HS-5 (cell line): ENCODE measurements at places on chromosomes 4 and X.

DNA sequence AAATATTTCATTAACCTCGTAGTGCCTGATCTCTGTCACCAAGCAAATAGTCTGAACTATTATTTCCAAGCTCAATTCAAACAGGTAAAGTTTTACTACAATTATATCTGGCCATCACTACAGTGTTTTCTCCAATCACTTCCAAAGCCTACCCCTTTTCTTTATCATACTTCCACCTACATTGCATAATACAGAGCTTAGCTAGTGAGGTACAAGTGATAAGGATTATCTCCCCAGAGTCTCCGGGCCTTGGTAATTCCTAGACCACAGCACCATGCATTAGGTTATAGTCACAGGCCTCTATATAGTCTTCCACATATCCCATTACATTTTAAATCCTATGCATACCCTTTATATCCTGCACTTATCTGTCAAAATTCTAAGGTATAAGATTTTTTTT, 154.2 kb downstream of the SNCA start:
- no peak for DNase-seq

- no peak for DNase-seq
Measured at GRCh38 chr4:113088050-113088449, 38.6 kb downstream of the ANK2 start.

DNA sequence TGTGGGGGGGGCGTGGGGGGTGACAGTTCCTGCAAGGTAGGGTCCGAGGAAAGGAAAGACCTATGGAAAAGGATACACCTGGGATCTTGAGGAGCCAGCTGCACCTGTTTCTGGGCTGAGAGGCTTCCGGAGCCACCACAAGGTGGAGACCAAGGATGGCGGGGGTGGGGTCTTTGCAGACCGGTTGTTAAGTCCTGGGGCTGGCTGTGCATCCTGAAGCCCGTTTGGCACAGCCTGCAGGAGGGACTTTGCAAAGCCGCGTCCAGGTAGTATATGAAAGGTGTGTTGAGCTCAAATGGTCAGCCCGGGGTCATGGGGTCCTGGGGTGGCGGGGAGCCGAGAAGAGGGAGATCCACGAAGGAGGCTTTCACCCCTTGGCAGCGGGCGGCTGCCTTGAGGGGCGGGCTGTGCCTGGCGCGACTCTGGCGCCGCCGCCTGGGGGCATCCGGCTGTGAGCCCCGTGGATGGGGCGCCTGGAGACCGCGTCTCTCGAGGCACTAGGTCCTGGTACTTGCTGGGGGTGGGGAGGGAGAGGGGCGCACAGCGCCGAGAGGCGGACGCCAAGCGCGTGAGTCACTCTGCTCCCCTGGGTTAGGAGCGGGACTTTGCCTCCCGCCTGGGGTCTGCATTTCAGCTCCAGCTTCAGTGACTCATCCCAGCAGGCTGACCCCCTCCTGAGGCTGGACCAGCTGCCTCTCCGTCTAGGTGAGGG, 58.2 kb upstream of the DYNLT3 start:
- no peak for DNase-seq

GRCh38 chr4:112514647-112515197, 1.3 kb downstream of the NEUROG2 start:
- DNase-seq, result no peak

- no peak for DNase-seq
Measured at GRCh38 chr4:10898072-10898471, 213.5 kb upstream of the CLNK start.

DNA sequence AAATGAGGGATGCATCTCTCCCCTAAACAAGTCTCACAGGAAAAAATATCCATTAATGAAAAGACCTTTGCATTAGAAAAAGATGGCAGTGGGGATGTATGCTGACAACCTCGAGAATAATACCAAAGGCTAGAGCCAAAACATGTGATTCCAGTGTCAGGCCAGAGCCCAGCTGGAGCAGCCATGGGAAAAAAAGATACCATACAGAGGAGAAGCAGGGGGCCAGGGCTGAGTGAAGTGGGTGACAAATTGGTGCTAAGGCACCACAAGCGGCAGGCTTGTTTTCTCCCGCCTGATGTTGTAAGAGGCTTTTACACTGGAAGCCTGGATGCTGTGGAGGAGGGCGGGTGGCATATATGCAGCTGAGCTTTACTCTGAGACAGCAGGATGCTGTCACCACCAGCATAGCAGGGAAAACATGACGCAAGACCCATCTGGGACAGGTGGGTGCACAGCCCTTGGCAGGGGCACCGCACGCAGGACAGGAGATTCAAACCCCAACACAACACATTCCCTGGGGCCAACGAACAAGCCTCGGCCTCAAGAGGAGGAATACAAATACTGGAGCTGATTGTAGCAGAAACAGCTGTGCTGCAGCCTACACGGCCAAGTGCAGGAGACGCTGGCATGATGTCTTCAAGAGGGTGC, 91.9 kb downstream of the TSPAN5 start:
- no peak for DNase-seq

- no peak for DNase-seq
Measured at GRCh38 chrX:17976955-17977354, 115.9 kb upstream of the RAI2 start.

- DNase-seq, result no peak
Measured at GRCh38 chrX:32987142-32987541, 224.2 kb downstream of the DMD start.

DNA sequence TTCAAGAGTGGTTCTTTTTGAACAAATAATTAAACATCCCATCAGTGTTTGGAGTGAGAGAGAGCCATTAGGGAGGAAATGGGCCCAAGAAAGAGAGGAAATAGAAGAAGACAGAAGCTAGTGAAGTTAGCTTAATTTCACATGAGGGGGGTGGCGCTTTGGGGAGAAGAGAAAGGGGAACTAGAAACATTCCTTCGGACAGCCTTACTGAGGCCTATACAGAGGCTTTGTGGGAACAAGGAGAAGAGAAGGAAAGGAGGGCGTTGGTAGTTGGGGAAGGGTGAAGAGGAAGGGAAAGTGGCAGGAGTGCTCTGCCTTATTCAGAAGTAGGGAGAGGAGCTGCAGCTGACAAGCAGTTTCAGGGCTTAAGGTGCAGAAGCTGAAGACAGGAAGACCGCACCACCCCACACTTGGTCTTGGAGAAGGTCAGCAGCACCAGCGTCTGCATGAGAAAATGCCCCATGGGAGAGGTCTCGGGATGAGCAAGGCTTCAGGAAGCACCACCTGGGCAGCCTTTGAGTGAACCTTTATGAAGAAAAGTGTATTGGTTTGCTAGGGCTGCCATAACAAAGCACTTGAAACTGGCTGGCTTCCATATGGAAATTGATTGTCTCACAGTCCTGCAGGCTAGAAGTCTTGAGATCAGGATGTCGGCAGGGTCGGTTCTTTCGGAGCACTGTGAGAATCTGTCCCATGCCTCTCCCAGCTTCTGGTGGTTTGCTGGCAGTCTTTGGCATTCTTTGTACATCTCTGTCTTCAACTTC, 85.1 kb downstream of the KIT start:
- no peak for DNase-seq

GRCh38 chr4:87680271-87680670, 30.2 kb downstream of the DMP1 start:
- no peak for DNase-seq

DNA sequence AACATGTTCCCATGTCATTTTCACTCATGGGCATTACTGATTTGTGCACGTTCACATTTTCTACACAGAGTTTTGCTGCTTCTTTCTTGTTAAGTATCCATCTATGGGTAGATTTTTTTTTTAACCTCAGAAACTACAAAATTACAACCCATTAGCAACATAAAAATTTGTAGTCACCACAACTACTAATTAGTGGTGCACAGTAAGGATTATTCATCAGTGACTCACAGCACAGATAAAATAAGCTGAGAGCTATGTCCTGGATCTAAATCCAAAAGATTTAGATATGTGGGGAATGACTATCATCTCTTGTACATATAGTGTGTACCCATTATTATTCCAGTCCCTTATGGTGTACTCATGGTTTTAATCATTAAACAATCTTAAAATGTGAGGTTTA, 19.7 kb upstream of the AMELX start:
- no peak for DNase-seq

GRCh38 chr4:54915276-54915675, 210.1 kb downstream of the KDR start:
- DNase-seq, result no peak

DNA sequence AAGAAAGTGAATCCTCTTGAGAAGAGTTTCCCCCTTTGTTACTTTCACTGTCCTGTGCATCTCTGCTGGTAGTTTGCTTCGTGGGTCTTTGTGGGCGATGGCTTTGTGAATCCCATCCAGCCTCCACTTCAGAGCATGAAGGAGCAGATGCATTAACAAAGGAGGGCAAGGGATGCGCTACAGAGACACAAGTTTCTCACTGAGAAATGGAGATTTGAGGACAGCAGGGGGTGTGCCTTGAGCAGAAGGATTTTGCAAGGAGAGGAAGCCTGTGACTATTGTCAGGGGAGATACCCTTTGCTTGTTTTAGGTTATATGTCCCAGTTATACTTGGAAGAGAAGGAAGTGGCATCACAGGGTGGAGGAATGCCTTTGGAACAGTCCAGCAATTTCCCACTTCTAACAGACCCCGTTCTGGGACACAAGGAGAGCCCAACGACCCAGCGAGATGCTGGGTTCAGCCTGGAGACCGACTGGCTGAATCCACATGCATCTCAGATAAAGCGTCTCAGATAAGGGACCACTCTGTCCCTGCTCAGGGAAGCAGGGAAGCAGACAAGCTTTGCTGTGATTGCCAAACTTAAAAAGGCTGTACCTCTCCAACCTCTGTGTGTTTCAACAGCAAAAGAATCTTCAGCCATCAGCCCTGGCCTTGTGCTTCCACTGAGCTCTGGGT, 314.6 kb upstream of the GATB start:
- DNase-seq, result no peak

- no peak for DNase-seq
Measured at GRCh38 chr4:107349266-107349665, 313.2 kb upstream of the DKK2 start.

DNA sequence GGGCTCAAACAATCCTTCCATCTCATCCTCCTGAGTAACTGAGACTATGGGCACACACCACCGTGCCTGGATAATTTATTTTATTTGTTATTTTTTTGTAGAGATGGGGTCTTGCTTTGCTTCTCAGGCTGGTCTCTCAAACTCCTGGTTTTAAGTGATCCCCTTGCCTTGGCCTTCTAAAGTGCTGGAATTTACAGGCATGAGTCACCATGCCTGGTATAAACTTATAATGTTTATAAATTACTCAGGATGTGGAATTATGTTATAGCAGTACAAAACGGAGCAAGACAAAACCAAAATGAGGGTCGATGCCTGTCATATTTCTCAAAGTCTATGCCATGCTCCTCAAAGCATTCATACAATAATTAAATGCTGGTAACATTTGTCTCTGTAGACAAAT, 29.8 kb upstream of the TEX13C start:
- DNase-seq, result no peak

GRCh38 chr4:100511896-100512295, 5.9 kb downstream of the EMCN start:
- DNase-seq, result no peak

DNA sequence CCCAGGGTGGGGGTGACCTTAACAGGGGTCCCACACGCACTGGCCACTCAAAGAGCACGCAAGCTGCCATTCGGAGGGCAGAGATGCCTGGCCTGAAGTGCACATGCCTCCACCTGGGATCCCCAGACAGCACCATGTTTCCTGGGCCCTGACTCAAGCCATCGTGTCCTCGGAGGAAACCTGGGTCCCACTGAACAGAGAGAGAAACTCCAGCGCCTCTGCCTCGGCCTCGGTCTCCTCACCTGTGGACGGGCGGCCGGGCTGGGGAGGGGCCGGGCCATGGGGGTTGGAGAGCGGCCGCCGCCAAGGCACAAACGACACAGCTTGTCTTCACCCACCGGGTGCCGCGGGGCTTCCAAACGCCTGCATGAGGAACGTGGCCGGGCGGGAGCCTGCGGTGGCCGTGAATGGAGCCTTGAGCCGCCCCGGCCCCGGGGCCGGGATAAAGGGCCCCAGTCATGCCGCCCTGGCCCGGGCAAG, 30.0 kb upstream of the FGFR3 start:
- no peak for DNase-seq

- no peak for DNase-seq
Measured at GRCh38 chr4:152581536-152582160, 45.8 kb upstream of the FBXW7 start.

DNA sequence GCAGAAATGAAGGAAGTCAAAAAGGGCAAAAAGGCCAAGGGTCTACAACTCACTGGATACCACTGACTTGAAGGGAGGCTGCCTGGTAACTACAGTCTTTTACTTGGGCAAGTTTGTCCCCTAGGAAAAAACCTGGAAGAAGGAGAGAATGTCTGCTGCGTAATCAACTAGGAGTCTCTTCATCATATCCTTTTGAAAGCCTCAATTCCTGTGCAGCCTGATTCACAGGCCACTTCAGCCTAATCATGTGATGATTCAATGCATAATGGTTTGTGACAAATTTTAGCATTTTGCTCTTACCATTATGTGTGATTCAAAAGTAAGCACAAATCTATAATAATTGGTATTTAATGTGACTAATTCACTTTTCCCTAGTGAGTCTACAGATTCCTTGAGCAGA, 273.6 kb downstream of the FRMPD4 start:
- DNase-seq, result no peak

DNA sequence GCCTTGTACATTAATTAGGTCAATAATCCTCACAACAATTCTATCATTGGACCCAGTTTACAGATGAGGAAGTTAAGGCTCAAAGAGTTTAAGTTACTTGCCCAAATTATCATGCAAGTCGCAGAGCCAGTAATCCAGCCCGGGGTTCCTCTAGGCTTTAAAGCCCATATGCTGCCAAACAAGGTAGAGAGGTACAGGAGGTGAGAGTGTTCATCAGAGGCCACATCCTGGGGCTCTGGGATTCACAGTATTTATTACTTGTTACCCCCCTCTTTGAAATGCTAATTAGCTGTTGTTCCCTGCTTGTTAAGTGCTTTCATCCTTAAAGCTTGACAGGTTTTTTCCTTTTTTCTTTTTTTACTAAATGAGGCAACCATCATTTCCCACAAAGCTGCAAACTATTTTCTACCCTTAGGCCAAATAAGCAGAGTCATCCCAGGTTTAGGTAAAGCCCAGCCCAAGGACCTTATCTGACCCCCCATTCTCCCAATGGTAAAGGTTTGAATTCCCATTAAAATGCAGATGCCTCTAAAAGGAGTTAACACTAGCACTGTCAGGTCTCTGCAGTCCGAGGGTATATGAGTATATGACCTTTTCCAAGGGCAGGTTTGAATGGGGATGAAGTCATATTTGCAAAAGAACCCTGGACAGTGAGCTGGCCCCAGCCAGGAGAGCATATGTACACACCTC, 150.3 kb downstream of the SOX3 start:
- DNase-seq, result no peak

- no peak for DNase-seq
Measured at GRCh38 chr4:161285461-161285860, 878.3 kb downstream of the FSTL5 start.
